Karpas-422 (cell line): ENCODE measurements at places on chromosomes 3 and 15.

DNA sequence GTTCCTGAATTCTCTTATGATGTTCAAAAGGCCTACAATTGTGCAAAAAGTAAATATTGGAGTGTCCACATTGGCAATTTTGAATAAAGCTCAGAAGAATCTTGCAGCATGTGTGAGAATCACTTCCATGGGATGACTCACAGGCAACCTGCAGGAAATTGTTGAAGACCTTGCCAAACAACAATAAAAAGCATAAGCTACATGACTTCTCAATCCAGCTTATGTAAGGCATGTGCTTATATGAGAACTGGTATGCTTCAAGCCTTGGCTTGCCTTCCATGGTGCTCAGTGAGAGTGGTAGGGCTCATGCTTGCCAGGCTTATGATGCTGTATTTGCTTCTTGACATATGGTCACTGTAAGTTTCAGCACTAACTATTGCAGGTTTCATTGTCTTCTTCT, 18.4 kb upstream of the BCHE start:
- H3K36me3 ChIP-seq, result no peaks in the 10 kb centered on the region
- no peak overlapping the region for H3K27ac ChIP-seq
- H3K4me3 ChIP-seq, result no peak overlapping the region
- H3K27me3 ChIP-seq, result no peaks in the 10 kb centered on the region
- no peaks in the 10 kb centered on the region for H3K4me1 ChIP-seq

GRCh38 chr3:107285197-107285596, 92.0 kb upstream of the CCDC54 start:
- no peak overlapping the region for H3K4me3 ChIP-seq
- H3K36me3 ChIP-seq, result no peaks in the 10 kb centered on the region
- H3K27me3 ChIP-seq, result no peaks in the 10 kb centered on the region
- DNase-seq, result no peak
- H3K27ac ChIP-seq, result no peak overlapping the region

- H3K27me3 ChIP-seq, result no peaks in the 10 kb centered on the region
- H3K36me3 ChIP-seq, result no peaks in the 10 kb centered on the region
- no peaks in the 10 kb centered on the region for H3K4me1 ChIP-seq
- H3K4me3 ChIP-seq, result no peak overlapping the region
Observed at GRCh38 chr15:39730552-39730951, 52.1 kb downstream of the FSIP1 start.

DNA sequence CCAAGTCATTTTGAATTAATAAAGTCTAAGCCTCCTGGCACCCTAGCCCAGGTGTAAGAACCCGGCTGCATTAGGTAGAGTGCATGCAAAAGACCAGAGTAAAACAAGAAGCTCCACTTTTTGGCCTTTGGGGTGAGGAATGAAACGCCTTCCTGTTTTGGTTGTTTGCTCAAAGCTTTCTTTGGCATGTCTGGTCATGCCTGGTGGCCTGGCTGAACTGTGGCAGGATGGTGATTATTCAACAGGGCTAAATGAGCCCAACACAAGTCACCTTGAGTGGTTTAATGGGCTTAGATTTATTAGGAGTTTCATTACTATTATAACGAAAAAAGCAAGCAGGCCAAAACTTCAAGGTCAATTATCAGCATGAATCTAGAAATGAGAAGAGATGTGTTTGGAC, 40.9 kb upstream of the LDHAL6B start:
- no peak for DNase-seq
- H3K27ac ChIP-seq, result no peak overlapping the region
- no peak overlapping the region for H3K4me3 ChIP-seq
- no peaks in the 10 kb centered on the region for H3K36me3 ChIP-seq
- H3K4me1 ChIP-seq, result no peaks in the 10 kb centered on the region
- no peaks in the 10 kb centered on the region for H3K27me3 ChIP-seq

- H3K4me3 ChIP-seq, result no peak overlapping the region
- H3K27ac ChIP-seq, result no peak overlapping the region
- no peaks in the 10 kb centered on the region for H3K36me3 ChIP-seq
- no peaks in the 10 kb centered on the region for H3K27me3 ChIP-seq
Observed at GRCh38 chr3:139491966-139492365, 15.7 kb upstream of the RBP2 start.

GRCh38 chr3:177039490-177040274, 157.6 kb downstream of the TBL1XR1 start:
- peaks cover 44% of the 10 kb centered on the region for H3K36me3 ChIP-seq
- no peaks in the 10 kb centered on the region for H3K27me3 ChIP-seq
- H3K4me1 ChIP-seq, result peaks cover 28% of the 10 kb centered on the region

GRCh38 chr3:47503033-47503432, 10.5 kb downstream of the ELP6 start:
- peaks cover 41% of the 10 kb centered on the region for H3K36me3 ChIP-seq
- no peak overlapping the region for H3K27ac ChIP-seq
- no peaks in the 10 kb centered on the region for H3K4me1 ChIP-seq
- no peaks in the 10 kb centered on the region for H3K27me3 ChIP-seq
- no peak for DNase-seq
- no peak overlapping the region for H3K4me3 ChIP-seq

DNA sequence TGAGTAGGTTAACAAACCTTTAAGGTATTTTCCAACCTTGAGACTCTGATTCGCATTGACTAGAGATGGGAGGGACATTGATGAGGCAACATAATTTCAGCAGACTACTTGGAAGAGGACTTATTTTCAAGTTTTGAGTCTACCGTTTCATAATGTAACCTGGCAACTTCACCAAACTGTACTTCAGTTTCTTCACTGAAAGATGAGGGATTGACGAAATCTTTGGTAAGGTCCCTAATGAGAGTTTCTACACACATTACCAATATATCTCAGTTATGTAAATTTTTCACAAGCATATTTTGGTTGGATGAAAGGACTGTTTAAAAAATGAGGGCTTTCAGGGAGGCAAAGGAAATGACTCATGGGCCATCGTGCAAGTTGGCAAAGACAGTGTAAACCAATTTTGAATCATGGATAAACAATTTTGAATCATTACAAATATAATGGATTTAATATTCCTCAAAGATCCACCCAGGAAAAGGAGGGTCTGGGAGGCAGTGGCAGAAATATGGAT, 28.7 kb upstream of the SEMA6D start:
- H3K4me1 ChIP-seq, result no peaks in the 10 kb centered on the region
- H3K36me3 ChIP-seq, result no peaks in the 10 kb centered on the region
- no peak overlapping the region for H3K27ac ChIP-seq
- no peak for DNase-seq

GRCh38 chr15:52579852-52580251, 11.0 kb upstream of the ARPP19 start:
- no peak overlapping the region for H3K27ac ChIP-seq
- H3K36me3 ChIP-seq, result peaks cover 45% of the 10 kb centered on the region; the same call in 1 of the 2 replicates
- no peak overlapping the region for H3K4me3 ChIP-seq
- no peaks in the 10 kb centered on the region for H3K27me3 ChIP-seq

- no peaks in the 10 kb centered on the region for H3K36me3 ChIP-seq
- peaks cover 6% of the 10 kb centered on the region; the same call in 1 of the 2 replicates for H3K4me1 ChIP-seq
- H3K4me3 ChIP-seq, result no peak overlapping the region
- DNase-seq, result no peak
- no peaks in the 10 kb centered on the region for H3K27me3 ChIP-seq
Observed at GRCh38 chr3:172518929-172519640, 4.1 kb downstream of the TNFSF10 start.

GRCh38 chr15:69852482-69852881, 245.2 kb downstream of the TLE3 start:
- no peaks in the 10 kb centered on the region for H3K27me3 ChIP-seq
- DNase-seq, result no peak
- no peak overlapping the region for H3K27ac ChIP-seq
- no peaks in the 10 kb centered on the region for H3K36me3 ChIP-seq
